Activated T-helper 2 cell treated with anti-CD3 and anti-CD28 coated beads, Interferon-gamma antibody, Interleukin-2, Interleukin-4, amounts not matched to agents 10 μg/mL and 5 μg/mL and 100 μg/mL, durations not matched to agents 14 hours and 24 hours and 36 hours (primary cell): ENCODE measurements at places on chromosomes 16 and 17. TPM values are rescaled to one million over a fixed set of nuclear protein-coding genes. Genes with fewer than 3 reads are reported as not detected.

The SCNN1B gene
- not detected in 2 replicates for total RNA-seq

GRCh38 chr16:23949630-23950290 is 114.0 kb downstream of the PRKCB start:
- peak; percentile 60 for DNase-seq
- peaks cover 58% of the 10 kb centered on the region for H3K4me1 ChIP-seq
- peak overlapping the region; percentile 81 for H3K27ac ChIP-seq

- no peak for DNase-seq
- peaks cover 5% of the 10 kb centered on the region for H3K4me1 ChIP-seq
- peaks cover 25% of the 10 kb centered on the region for H3K27me3 ChIP-seq
- H3K36me3 ChIP-seq = no peaks in the 10 kb centered on the region
- no peak overlapping the region for H3K4me3 ChIP-seq
Measured at GRCh38 chr17:65438708-65439294, 122.6 kb downstream of the AXIN2 start.

GRCh38 chr16:3770530-3770929 is 53.2 kb upstream of the TRAP1 start:
- no peaks in the 10 kb centered on the region for H3K4me1 ChIP-seq
- H3K27me3 ChIP-seq = no peaks in the 10 kb centered on the region
- H3K4me3 ChIP-seq = no peak overlapping the region
- peaks cover 68% of the 10 kb centered on the region for H3K36me3 ChIP-seq

DNA sequence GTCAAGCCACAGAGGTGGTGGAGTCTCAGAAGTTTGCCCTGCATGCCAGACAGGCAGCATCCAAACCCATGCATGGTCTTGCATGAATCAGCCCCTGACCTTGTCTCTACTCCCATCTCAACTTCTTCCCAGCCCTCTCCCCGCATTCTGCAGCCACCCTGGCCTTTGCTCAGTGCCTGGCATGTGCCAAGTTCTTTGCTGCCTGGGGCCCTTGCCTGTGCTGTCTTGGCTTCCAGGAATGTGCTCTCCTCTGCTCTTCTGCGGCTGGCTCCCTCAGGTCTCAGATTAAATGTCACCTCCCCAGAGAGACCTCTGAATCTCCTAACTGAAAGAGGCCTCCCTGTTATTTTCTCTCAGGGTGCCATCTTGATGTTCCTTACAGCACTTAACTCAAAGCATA is 17.6 kb downstream of the DRC3 start:
- H3K36me3 ChIP-seq = no peaks in the 10 kb centered on the region
- no peak for DNase-seq
- no peaks in the 10 kb centered on the region for H3K4me1 ChIP-seq
- no peaks in the 10 kb centered on the region for H3K27me3 ChIP-seq
